Stimulated activated CD4-positive, alpha-beta T cell treated with anti-CD3 and anti-CD28 coated beads, TNF-alpha, amount 100 ng/mL, for 1 hour (primary cell): ENCODE measurements at places on chromosomes 2 and 18.

DNA sequence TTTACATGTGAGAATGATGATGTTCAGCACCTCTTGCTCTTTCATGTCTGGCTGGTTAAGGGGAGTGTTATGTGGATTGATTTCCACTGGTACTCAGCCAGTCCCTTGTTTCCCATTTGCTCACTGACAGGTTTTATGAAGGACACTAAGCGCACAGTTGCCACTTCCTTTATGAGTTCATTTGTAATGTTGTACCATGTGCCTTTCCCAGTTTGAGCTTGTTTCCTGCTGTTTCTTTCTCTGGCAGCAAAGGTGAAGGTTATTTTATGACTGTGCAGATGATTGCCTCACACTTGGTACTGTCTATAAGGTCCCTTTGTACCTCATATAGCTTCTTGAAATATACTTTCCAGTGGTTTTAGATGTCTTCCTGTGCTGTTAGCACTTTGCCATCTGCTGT, 1700.5 kb upstream of the TMEFF2 start:
- no peak for DNase-seq

DNA sequence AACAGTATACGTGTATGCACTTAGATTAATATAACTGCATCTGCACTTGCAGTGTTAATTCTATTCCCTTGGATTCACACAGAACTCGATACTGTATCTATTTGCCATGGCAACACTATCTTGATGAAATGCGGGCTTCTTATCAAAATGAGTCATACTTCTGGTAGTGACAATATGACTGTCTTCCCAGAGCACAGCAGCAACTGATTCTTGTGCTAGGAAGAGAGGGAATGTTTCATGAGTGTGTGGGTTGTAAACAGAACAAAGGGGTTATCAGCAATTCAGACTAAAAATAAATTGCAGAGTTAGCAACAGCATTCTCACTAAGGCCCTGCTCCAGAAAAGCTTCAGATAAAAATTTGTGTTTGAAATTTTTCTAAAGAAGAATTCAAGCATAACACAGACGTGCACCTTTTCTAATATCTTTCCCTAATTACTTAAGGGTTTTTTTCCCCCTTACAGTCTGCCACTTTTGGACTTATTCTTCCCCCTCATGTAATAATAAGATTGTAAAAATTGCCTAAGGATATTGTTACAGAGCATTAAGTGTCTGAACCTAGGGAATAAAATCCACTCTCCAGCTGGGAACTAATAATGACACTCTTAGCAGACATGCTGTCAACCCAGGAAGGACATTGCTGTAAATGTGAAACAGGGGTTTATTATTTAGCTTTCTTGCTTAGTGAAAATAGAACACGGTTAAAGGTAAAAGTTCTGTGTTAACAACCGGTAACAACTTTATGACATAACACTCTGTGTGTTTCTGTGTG, 99.9 kb upstream of the SLC38A11 start:
- DNase-seq = no peak

GRCh38 chr2:169641464-169641863, 52.7 kb downstream of the CFAP210 start:
- DNase-seq = no peak

- no peak for DNase-seq
Measured at GRCh38 chr2:217219164-217219520, 359.3 kb upstream of the TNP1 start.

GRCh38 chr2:191660575-191660974, 17.4 kb upstream of the NABP1 start:
- no peak for DNase-seq

- no peak for DNase-seq
Measured at GRCh38 chr2:222751238-222751637, 79.8 kb downstream of the MOGAT1 start.

GRCh38 chr2:127161176-127162136, 54.5 kb upstream of the BIN1 start:
- DNase-seq = no peak

DNA sequence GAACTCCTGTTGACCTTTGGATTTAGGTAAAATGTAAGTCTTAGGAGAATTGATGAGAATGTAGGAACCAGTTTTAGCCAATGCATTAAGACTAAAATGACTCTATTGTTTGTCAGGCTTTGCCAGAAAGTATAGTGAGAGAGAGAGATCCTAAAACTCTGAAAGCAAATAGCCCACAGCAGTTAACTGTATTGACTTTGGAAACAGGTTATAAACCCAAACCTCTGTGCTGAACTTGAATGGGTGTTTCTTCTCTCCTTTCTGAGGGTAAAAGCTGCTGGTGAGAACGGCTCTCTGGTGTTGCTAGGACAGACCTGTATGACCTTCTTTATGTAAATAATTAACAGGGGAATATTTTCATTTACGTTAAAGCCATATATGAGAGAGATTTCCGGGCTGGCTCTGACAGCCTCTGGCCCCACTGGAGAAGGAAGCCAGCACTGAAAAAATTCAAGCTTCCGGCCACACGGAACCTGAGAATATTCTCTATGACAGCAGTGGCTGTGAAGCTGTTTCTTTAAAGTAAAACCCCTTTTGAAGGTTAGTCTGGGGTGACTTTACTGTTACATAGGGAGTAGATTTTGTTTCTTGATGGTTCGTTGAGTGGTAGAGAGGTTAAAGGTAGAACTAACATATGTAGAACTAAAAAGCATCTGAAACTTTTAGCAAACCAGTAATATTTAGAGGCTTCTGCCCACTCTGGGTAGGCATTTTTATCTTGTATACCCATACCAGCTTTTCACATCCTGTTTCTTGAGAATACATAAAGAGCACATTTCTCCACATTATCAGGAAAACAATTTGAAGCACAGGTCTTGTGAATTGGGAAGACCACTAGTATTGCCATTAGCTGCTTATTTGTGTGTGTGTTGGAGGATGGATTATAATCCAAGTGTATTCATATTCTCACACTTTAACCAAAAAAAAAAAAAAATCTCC, 123.8 kb downstream of the SPTBN1 start:
- DNase-seq = no peak

- DNase-seq = no peak
Measured at GRCh38 chr2:98445683-98446581, 1.3 kb downstream of the INPP4A start.

DNA sequence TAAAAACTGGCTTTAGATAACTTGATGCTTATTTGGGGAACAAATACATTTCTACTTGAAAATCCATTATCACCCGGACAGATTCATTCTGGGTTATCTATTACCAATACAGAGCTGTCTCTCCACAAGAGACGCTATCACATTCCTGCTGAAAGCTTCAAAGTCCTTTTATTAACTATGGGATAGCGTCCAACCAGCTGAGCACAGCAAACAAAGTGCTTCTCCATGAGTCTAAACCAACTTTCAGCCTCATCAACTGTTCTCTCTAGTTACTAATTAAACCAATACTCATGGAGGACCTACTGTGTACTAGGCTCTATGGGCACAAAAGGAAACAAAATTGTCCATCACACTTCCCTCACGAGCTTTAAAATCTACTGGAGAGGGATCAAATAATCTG, 132.8 kb downstream of the L3MBTL4 start:
- DNase-seq = no peak

DNA sequence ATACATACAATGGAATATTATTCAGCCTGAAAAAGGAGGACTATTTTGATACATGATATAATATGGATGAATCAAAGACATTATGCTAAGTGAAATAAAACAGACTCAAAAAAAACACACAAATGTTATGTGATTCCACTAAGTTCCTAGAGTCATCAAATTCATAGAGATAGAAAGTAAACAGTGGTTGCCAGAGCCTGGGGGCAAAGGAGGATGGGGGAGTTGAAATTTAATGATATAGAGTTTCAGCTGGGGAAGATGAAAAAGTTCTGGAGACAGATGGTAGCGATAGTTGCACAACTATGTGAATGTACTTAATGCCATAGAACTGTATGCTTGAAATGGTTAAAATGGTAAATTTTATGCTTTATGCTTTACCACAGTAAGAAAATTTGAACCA, 119.7 kb downstream of the METTL4 start:
- DNase-seq = no peak
